ENCODE measurements at places on chromosomes 4 and X.

DNA sequence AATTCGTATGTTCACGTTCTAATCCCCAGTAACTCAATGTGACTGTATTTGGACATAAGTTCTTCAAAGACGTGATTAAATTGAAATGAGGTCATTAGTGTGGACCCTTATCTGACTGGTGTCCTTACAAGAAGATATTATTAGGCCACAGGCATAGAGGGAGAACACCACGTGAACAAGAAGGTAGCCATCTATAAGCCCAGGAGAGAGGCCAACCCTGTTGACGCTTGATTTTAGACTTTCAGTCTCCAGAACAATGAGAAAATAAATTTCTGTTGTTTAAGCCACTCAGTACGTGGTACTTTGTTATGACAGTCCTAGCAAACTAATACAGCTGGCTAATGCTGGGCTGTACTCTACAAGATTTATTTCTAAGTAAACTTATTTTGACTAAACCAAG, 1.5 kb upstream of the EIF1AX start:
- DNase-seq = no peak

- DNase-seq = no peak
These were observed 284.5 kb upstream of the CTSO start for GRCh38 chr4:156238171-156238570.

- DNase-seq = no peak
These were observed 162.4 kb upstream of the GPRIN3 start for GRCh38 chr4:89469930-89470375.

DNA sequence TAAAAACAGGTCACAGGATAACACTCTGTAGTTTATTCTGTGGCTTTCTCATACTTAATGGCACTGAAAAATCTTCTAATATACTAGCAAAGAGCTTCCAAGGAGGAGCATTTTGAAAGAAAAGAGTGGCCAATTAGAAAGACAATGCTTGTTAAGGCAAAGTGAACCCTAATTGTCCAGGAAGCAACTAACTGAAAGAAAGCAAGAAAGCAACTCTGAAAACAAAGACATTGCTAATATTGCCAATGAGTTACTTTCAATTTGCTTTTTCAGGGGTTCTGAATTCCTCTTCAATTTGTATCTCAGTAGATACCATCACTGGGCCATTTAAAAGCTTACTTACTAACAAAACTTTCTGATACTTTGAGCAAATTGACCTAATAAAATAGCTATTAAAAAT, 78.5 kb upstream of the MTNR1A start:
- no peak for DNase-seq

GRCh38 chr4:40055511-40055862, 1.2 kb upstream of the N4BP2 start:
- no peak for DNase-seq

GRCh38 chr4:7026107-7026506, 17.1 kb upstream of the TADA2B start:
- no peak for DNase-seq

GRCh38 chrX:7378406-7378805, 230.5 kb upstream of the PUDP start:
- DNase-seq = no peak

DNA sequence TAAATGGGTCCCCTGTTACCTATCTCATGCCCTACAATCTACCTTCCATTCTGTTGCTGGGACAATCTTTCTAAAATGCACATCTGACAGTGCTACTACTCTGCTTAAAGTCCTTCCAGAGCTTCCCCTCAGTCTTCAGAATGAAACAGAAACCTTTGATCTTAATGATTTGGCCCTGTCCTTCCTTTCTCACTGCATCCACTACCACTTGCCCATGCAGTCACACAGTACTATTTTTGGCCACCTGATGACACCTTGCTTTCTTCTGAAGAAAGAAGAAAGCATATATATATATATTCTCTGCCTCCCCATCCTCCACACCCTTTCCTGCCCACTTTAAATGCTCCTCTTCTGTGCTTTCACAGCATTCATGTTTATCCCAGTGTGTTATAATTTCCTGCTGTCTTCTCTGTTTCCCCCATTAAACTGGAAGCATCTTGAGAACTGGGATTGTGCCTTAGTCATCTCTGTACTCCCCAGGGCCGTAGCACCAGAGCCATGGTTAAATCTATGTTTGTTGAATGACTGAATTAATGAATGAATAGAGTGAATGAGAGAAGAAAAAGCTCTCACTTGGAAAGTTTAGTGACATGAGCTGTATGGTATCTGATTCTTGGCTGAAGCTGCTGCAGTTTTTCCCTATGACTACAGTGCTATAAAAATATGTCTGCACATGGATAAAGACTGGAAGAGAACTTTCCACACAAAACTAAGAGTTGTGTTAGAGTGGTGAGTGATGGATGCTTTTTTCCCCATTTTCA, 56.2 kb downstream of the RTL9 start:
- DNase-seq = no peak

GRCh38 chr4:37381040-37381668, 136.6 kb downstream of the NWD2 start:
- DNase-seq = no peak

- no peak for DNase-seq
These were observed 28.9 kb downstream of the FGF5 start for GRCh38 chr4:80295336-80295735.

- DNase-seq = no peak
These were observed 1710.3 kb upstream of the PCDH7 start for GRCh38 chr4:29009908-29010307.

- DNase-seq = no peak
These were observed at the start of gene SLITRK4 for GRCh38 chrX:143635915-143636314. TSS of gene SLITRK4 (minus strand) at chrX:143636101. CDS start at chrX:143631108, 4,993 bp downstream.

DNA sequence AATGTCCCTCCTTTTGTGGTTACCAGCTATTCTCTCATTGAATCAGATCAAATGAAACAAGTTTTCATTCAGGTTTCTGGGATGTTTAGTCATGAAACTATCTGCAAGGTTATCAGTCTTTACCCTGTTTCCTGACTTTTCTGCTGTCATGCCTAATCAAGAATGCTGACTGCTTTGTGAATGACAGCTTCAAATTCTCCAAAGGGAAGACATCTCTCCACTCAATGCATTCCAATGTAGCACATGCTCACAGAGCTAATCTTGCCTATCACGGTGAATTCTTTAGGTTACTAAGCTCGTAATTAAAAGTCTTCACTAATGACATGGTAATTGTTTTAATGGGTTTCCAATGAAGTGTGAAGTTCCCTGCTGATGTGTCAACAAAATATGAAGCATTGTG, 1068.5 kb downstream of the PCDH7 start:
- no peak for DNase-seq

DNA sequence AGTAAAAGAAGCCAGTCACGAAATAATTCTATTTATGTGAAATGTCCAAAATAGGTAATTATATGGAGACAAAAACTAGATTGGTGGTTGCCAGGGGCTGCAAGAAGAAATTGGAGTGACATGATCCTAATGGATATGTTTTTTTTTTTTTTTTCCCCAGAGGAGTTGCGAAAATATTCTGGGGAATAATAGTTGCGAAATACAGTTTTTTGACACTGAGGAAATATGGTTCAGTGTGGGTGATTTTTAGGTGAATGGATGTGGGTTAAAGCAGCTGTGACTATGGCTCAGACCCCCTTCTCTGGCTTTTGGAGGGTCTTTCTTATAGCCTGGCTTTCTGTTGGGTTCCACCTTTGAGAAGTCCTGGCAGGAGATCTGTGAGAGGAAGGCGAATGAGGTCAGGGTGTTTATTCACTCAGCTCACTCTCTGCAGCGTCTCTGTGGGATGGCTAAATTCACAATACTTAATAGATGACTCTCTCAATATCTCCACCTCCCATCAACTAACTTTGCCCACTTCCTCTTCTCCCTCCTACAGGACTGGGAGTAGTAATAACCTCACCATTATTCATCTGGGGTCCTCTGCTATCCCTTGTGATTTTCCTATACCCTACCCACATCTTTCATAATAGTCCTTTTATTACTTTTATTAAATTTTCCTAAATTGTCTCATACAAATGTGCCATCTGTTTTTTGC, 15.3 kb upstream of the RAB9B start:
- no peak for DNase-seq

DNA sequence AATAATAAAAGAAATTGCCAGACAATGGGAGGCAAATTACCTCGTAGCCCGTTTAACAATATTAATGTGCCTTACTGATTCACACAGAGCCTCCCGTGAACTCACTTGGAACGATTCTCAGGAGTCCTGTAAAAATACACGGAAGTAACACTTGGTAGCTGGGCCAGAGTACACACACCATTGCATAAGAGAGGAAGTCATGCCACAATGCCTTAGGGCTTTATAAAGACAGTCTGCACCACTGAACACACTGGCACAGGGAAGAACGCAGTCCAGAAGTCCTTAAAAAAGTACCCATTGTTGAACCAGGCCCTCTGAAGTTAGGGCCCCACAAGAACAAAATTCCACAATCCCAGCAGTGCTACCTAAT, 15.1 kb downstream of the SLC2A9 start:
- no peak for DNase-seq

DNA sequence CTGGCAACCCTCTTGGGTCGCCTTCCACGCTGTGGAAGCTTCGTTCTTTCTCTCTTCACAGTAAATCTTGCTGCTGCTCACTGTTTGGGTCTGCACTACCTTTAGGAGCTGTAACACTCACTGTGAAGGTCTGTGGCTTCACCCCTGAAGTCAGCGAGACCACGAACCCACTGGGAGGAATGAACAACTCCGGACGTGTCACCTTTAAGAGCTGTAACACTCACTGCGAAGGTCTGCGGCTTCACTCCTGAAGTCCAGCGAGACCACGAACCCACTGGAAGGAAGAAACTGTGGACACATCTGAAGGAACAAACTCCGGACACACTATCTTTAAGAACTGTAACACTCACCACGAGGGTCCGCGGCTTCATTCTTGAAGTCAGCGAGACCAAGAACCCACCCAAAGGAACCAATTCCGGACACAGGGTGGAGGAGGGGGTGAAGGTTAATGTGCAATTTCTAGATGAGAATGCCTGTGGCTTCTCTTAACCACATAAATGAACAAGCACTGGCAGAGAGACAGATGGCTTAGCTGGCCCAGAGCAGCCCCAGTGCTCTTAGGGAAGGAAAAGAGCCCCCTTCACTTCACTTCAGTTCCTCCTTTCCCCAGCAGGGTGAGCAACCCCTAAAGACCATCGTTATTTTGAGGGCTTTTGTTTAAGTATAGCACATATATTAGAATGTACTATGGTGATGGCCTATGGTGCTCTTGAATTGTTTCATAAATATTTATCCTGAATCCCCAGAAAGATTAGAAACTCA, 73.0 kb downstream of the LUZP4 start:
- no peak for DNase-seq

DNA sequence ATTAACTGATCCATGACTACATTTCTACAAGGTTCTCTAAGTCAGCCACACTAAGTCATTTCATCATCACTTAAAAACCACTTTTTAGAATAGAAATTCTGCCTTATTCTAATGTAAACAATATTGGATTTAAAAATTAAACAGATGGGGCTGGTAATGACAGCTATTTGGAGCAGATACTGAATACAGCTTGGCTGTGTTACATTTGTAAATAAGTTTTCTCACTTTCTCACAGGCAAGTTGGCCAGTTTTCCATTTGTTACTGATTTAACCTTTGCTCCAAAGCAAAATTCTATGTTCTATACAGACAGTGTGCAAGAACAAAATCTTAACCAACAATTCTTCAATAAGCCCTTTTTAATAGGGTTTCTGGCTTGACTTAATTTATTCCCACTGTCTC, 370.7 kb downstream of the GRIA2 start:
- no peak for DNase-seq

DNA sequence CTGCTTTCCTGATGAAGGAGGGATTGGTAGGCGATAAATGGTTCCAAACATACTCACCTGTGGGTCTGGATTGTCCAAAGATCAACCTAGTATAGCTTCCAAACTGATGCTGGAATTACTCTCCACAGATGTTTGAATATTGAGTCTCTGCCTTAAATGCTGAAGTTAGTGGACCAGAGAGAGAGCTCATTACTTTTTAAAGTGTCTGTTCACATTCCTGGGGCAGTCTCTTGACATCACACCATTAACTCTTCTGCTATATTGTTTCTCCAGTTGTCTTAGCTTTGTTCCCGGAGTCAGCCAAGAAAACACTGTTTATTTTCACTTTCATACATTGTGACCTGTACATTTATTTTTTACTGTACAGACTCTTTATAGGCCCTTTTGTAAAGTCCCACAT, 35.4 kb downstream of the ARHGEF38 start:
- no peak for DNase-seq

GRCh38 chr4:125244848-125245450, 69.8 kb upstream of the FAT4 start:
- DNase-seq = no peak

DNA sequence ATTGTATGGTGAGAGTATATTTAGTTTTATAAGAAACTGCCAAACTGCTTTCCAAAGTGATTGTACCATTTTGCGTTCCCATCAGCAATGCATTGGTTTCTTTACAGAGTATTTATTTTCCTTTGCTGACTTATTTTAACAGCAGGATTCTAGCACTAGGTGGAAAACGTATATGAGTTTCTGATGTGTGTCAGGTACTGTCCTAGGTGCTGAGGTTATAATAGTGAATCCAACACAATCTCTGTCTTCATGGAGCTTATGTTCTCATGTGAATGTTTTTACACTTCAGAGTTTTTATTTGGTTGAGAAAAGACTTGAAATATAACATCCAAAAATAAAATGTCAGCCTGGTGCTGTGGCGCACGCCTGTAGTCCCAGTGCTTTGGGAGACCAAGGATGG, 4.0 kb downstream of the REPS2 start:
- DNase-seq = no peak

DNA sequence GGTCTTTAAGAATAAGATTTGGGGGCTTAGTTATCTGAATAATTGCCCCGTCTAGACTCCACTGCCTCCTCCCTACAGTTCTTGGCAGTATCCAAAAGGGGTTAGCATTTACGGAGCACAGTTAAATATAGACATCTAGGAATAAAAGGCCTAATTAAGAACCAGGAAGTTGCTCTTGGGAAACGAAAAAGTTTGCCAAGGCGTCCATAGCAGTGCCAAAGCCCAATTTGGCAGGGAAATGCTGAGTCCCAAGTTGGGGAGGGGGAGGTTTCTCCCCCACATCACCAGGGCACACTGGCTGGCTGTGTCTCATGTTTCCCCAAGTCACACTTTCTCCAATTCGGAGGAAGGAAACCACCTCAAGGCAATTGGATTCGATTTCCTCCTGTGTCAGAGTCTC, 338.7 kb downstream of the FBXW7 start:
- DNase-seq = no peak

- no peak for DNase-seq
These were observed 192.5 kb upstream of the ADAMTS3 start for GRCh38 chr4:72761368-72762038.

GRCh38 chrX:8845469-8845868, 44.3 kb upstream of the FAM9A start:
- no peak for DNase-seq

GRCh38 chrX:97234471-97235081, 350.9 kb downstream of the RPA4 start:
- no peak for DNase-seq

DNA sequence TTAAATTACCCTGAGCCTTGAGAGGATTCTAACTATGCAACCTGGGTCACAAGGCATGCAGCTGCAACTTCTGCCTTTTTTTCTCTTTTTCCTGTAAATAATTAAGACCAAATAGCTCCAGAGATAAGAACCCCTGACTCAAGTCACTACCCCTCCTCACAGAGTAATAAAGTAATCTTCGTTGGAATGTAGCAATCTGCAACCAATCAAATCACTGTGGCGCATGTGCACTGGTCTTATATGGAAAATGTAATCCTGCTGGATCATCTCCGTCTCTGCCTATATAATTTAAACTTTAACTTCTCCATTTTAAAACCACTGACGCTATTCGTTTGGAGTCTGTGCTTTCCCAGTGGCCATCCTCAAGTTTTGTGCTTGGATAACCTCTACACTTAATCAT, 6.1 kb upstream of the EFHC2 start:
- DNase-seq = no peak

- no peak for DNase-seq
These were observed 10.6 kb upstream of the PRDX4 start for GRCh38 chrX:23656684-23657083.
